ENCODE measurements at places on chromosomes 13 and 19.

DNA sequence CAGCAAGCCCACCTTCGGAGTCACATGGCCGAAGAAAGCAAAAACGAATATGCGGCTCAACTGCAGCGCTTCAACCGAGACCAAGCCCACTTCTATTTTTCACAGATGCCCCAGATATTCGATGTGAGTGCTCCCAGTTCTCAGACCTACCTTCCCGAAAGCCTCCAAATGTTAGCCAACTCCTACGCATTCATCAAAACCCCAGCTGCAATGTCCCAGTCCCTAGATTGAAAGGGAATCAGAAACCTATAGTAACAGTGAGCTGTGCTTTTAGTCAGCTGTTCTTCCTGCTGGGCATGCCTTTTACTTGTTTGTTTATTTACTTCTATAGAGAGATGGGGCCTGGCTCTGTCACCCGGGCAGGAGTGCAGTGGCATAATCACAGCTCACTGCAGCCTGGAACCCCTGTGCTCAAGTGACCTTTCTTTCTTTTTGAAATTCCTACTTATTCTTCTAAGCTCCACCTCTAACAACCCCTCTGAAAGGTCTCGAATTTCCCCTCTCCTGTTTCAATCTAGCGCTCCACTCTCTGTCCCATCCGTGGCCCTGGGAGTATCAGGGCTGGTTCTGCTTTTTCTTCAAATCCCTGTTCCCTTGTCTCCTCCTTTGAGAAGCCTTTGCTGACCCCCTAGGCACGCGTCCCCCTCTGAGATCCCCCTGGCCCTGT is 4.4 kb downstream of the TRIP10 start:
- peak; percentile 31 for DNase-seq

- no peak for DNase-seq
Measured at GRCh38 chr19:14471436-14472187, 3.5 kb downstream of the PTGER1 start.

DNA sequence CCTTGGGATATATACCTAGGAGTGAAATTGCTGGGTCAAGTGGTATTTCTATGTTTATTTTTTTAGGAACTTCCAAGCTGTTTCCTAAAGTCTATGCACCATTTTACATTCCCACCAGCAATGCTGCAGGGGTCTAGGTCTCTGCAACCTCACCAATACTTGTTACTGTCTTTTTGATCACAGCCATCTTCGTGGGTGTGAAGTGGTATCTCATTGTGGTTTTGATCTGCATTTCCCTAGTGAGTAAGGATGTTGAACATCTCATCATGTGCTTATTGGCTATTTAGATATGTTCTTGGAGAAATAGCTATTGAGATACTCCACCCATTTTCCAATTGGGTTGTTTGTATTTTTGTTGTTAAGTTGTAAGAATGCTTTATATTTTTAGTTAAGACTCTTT is 2.7 kb downstream of the OR10H2 start:
- no peak for DNase-seq

DNA sequence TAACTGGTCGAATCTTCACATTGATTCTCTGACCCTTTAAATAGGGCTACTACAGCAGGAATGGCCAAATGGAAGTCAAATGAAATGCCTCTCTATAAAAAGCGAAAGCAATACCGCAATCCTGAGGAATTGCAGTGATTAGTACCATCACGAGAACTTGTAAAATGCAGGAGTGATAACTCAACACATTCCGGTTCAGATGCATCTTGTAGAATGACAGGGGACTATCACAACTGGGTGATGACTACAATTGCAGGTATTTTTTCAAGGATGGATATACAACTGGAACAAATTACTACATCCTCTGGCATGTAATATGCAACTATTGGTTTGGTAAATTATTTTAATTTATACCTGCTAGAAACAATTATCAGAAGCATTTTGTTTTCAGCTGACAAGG is 140.4 kb downstream of the PCDH20 start:
- DNase-seq = no peak

GRCh38 chr13:43293986-43294385 is 270.6 kb downstream of the DNAJC15 start:
- DNase-seq = no peak

- DNase-seq = no peak
Measured at GRCh38 chr19:55145232-55145631, 3.8 kb downstream of the TNNT1 start.

- peak; percentile 57 for DNase-seq
Measured at GRCh38 chr13:44422755-44423643, 49.4 kb downstream of the SERP2 start.

- DNase-seq = peak; percentile 28
Measured at GRCh38 chr13:71663431-71663830, 203.6 kb downstream of the DACH1 start.

- peak; percentile 34 for DNase-seq
Measured at GRCh38 chr13:36344886-36345437, 1.2 kb downstream of the SPART start.

- DNase-seq = no peak
Measured at GRCh38 chr13:112889351-112890290, 79.4 kb upstream of the MCF2L start.

- no peak for DNase-seq
Measured at GRCh38 chr19:7661744-7662538, 6.9 kb upstream of the RETN start.

DNA sequence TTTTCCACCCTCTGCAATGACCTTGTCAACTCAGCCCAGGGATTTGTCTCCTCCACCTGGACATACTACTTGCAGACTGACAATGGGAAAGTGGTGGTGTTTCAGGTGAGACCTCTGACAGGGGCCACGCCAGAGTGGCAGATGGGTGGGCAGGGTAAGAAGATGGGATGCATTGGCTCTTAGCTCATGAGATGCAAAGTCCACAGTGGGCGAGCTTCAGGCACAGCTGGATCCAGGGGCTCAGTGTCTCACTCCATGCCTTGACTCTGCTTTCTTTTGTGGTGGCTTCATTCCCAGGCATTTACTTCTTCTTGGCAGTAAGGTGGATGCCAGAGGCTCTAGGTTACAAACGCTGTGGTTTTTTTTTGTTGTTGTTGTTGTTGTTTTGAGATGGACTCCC is 3.4 kb downstream of the TMEM59L start:
- no peak for DNase-seq

GRCh38 chr13:107864543-107865317 is 350.6 kb downstream of the LIG4 start:
- peak; percentile 80 for DNase-seq

- no peak for DNase-seq
Measured at GRCh38 chr19:38210458-38210987, 13.5 kb downstream of the DPF1 start.

DNA sequence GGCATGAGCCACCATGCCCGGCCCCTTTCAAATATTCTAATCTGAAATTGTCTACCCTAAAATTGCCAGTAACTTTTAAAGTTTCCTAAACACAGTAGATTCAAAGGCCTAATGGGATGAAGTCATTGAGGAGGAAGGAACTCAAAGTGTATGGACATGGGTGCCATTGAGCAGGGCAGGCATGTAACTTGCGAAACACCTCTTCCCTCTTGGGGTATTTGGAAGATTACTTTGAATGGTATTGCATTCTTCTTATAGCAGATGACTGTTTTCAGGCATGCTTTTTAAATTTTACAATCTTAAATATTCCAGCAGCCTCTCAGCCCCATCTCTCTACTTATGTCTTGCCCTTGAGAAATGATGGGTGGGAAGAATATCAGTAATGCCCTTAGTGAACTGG is 21.0 kb downstream of the TM9SF2 start:
- peak; percentile 62 for DNase-seq

GRCh38 chr13:78700121-78700910 is 41.4 kb upstream of the OBI1 start:
- peak; percentile 59 for DNase-seq

- DNase-seq = no peak
Measured at GRCh38 chr19:4682417-4683200, 12.5 kb upstream of the MYDGF start.

DNA sequence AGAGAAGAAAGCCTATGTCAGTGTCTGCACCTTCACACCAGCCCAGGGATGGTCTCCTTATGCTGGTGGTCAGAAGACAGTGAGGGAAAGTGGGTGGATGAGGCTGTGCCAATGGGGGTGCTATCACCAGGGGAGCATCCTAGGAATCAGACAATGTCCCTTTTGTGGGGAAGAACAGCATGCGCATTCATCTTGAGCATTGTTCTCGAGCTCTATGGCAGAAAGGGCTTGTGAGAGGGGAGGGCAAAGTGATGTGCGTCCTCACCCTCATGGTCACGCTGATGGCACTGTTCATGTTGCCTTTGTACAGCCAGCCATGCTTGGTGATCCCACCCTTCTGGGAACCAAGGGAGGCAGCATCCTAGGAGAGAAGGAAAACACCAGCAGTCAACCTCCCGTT is 56.1 kb downstream of the DOCK9 start:
- DNase-seq = no peak

DNA sequence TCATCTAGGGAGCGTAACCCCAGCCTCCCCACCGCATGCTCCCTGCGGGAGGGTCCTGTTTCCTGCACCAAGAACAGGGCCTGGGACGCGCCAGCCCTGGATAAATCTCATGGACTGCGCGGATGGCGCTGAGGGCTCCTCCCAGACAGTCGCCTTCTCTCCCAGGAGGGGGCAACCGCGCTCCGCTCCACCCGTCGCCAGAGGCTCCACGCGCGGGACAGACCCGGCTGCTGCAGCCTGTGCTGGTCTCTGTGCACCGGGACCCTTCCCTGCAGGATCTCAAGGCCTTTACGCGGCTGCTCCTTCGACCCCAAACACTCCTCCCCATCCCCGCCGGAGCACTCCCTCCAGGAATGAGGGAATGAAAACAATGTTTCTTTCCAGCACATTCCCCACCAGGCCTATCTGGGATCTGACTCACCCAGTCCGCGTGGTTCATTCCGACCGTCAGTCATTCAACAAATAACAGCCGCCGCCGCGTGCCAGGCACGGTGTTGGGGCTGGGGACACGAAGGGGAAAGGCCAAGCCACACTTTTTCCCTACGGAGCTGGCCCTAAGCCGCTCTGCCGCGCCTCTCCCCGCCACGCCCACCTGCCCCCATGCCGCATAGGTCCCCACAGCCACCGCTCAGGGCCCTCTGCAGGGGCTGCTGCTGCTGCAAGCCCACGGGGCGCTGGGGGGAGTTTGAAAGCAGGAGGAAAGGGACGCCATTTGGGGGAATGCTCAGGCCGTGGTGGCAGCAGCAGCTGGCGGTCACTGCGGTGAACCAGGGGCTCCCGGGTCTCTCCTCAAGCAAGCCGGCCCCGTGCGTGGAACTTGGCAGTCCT is 6.0 kb downstream of the PNMA8B start:
- DNase-seq = peak; percentile 70
